Osteocyte (in vitro differentiated cells): ENCODE measurements at places on chromosomes 13 and 19. TPM values are rescaled to one million over a fixed set of nuclear protein-coding genes. Genes with fewer than 3 reads are reported as not detected.

GRCh38 chr13:28058866-28059613 is 41.3 kb downstream of the FLT3 start:
- H3K27me3 ChIP-seq = peaks cover 19% of the 10 kb centered on the region
- no peak overlapping the region for H3K27ac ChIP-seq
- DNase-seq = no peak
- no peaks in the 10 kb centered on the region for H3K36me3 ChIP-seq

DNA sequence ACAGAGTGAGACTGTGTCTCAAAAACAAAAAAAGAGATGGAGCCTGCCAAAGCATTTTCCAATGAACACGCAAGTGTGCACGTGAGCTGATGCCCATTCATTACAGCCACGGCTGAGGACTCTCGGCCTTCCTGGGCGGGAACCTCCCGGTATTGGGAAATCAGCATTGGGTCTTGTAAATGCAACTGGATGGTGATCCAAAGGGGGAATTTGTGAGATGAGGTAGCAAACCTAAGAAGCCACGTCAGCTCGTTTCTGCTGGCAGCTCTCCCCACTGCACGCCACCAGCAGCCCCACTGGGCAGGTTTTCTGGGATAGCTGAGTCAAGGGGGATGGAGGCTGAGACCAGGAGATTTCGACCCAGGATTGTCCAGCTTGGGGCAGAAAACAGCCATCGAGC is 11.5 kb downstream of the C13orf46 start:
- no peaks in the 10 kb centered on the region for H3K27me3 ChIP-seq
- H3K27ac ChIP-seq = no peak overlapping the region
- no peaks in the 10 kb centered on the region for H3K4me1 ChIP-seq
- H3K36me3 ChIP-seq = peaks cover 18% of the 10 kb centered on the region

DNA sequence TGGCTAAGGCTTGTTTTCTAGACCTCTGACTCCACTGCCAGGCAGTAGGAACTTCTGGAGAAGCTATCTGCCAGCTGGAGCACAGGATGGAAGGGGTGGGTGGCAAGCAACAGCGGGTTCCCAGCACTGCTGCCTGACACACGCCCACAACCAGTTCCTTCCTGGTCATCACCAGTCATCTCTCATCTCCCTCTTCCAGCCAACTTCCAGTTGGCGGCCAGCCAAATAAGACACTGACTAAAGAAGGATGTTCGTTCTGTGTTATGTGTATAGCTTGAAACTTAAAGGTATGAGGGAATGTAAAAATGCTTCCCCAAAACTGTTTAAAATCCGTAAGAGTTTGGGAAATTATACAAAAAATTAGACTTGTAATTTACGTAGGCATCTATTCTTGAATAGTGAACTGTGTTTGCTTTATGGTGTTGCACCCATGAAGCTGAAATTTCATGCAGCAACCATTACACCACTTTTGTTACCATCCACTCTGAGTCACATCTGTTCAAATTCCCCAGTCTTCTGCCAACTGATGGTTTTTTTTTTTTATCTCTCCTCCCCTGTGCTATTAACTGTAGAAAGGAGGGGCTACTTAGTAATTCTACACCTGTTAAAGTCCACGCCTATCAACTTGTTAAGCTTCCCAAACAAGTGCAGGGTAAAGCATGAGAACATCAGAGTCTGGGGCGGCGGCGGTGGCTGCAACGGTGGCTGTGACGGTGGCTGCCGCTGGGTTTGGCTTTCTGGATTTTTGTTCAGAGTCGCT is 86.2 kb upstream of the FRY start:
- H3K4me3 ChIP-seq = no peak overlapping the region
- no peaks in the 10 kb centered on the region for H3K36me3 ChIP-seq
- no peak overlapping the region for H3K27ac ChIP-seq
- H3K27me3 ChIP-seq = peaks cover 5% of the 10 kb centered on the region

DNA sequence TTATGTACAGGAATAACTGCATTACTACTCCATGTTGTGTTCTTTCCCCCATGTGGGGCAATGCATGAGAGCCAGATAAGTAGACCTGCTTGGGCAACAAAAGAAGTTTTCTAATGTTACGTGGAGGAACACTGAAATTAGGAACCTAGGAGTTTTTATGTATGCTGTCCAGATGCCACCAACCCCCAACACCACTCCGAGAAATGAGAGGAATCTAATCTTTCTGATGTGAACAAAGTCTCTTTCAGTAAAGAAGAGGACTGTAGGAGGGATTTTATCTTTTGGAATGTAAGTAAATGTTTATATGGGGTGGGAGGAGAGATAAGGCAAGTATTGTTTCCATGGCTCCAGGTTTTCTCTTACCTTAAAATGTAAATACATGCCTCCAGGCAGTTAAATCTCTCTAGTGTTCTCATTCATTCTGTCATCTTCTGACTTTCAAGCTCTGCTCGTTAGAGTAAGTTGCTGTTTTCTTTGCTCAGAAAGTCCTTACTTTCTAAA is 820.6 kb downstream of the PCDH17 start:
- no peaks in the 10 kb centered on the region for H3K36me3 ChIP-seq
- DNase-seq = no peak
- H3K4me3 ChIP-seq = no peak overlapping the region
- no peak overlapping the region for H3K27ac ChIP-seq
- H3K4me1 ChIP-seq = no peaks in the 10 kb centered on the region

DNA sequence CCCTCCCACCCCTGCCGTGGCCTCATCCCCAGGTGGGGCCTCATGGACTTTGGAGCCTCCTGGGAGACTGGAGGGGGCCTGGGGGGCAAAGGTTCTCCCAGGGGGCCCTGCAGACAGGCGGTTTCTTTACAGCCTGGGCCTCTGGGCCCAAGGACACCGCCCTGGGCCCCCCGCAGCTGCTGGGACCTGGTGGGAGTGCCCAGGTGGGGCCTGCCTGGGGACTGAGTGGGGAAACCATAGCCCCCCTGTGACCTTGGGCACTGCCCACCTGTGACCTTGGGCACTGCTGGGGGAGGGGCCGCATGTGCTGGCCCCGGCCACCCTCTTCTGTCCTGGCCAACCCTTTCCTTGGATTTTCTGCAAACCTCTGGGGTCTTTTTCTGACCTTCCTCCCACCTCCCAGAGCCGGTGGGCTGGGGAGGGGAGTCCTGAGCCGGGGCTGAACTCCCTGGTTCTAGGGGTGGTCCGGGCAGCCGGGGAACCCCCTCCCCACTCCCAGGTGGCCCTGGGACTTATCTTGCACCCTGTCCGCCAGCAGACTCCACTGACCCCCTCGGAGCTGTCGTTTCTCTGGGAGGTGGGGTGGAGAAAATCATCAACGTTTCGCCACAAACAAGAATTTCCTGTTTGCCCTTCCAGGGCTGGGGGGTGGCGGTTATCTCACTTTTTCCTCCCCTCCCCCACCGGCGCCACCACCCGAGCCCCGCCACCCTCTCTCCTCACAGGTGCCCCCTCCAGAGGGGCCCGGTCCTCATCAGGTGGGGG is 27.0 kb downstream of the ARID3A start:
- no peak overlapping the region for H3K4me3 ChIP-seq
- no peaks in the 10 kb centered on the region for H3K27me3 ChIP-seq
- DNase-seq = no peak
- no peaks in the 10 kb centered on the region for H3K36me3 ChIP-seq
- no peak overlapping the region for H3K27ac ChIP-seq
- peaks cover 28% of the 10 kb centered on the region for H3K4me1 ChIP-seq

DNA sequence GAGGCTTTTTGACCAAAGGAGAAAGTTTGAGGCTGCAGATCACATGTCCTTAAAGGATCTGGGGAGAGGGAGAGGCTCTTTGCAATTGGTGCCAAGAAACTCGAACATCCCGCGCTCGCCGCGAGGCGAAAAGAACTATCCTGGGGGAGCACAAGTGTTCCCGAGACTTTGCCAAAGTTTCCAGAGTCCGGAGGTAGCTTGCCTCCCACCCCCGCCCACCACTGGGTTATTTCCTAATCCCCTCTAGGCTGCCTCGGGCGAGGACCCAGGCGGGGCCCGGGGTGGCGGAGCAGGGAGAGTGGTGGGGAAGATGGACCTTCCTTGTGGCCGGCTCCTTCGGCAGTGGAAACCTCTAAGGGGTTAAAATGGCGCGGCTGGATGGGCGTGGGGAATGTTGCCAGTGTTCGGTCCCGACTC is 114.5 kb downstream of the KCNRG start:
- H3K4me1 ChIP-seq = peaks cover 49% of the 10 kb centered on the region
- H3K4me3 ChIP-seq = peak overlapping the region; percentile 77
- peak overlapping the region; percentile 66 for H3K27ac ChIP-seq
- DNase-seq = no peak
- H3K27me3 ChIP-seq = peaks cover 46% of the 10 kb centered on the region
- no peaks in the 10 kb centered on the region for H3K36me3 ChIP-seq

- H3K4me1 ChIP-seq = peaks cover 18% of the 10 kb centered on the region
- H3K36me3 ChIP-seq = no peaks in the 10 kb centered on the region
- H3K27me3 ChIP-seq = no peaks in the 10 kb centered on the region
- H3K27ac ChIP-seq = no peak overlapping the region
- no peak for DNase-seq
Measured at GRCh38 chr13:42361701-42362100, 89.7 kb downstream of the AKAP11 start.

GRCh38 chr19:30492586-30493270 is 120.5 kb downstream of the ZNF536 start:
- no peaks in the 10 kb centered on the region for H3K4me1 ChIP-seq
- H3K4me3 ChIP-seq = no peak overlapping the region
- no peak for DNase-seq
- H3K36me3 ChIP-seq = no peaks in the 10 kb centered on the region
- H3K27me3 ChIP-seq = no peaks in the 10 kb centered on the region
- H3K27ac ChIP-seq = no peak overlapping the region

GRCh38 chr19:55809381-55810058 is 22.3 kb downstream of the NLRP11 start:
- DNase-seq = peak; percentile 64
- H3K4me1 ChIP-seq = no peaks in the 10 kb centered on the region
- H3K4me3 ChIP-seq = no peak overlapping the region
- no peaks in the 10 kb centered on the region for H3K27me3 ChIP-seq
- H3K36me3 ChIP-seq = no peaks in the 10 kb centered on the region

DNA sequence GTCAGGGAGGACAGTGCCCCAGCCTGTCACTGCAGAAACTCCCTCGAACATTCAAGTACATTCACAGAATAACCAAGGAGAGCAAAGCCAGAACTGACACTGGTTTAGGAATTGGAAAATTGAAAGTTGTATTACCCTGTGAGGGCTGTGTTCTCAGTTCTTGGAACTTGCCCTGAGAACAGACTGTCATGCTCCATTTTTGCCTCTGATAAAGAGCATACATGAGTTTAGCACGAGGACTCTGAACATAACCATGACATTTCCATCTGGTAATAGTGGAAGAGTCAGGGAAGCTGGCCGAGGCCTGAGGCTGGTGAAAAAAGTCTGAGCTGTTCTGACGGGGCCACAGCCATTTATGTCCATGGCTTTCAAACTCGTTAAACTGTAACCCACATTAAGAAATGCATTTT is 15.2 kb upstream of the SLC25A30 start:
- H3K27ac ChIP-seq = no peak overlapping the region
- H3K36me3 ChIP-seq = no peaks in the 10 kb centered on the region
- H3K4me3 ChIP-seq = no peak overlapping the region
- peaks cover 2% of the 10 kb centered on the region for H3K4me1 ChIP-seq

GRCh38 chr13:28031896-28032288 is 43.4 kb upstream of the URAD start:
- no peak for DNase-seq
- H3K27ac ChIP-seq = no peak overlapping the region
- peaks cover 33% of the 10 kb centered on the region for H3K27me3 ChIP-seq
- H3K4me3 ChIP-seq = no peak overlapping the region
- H3K4me1 ChIP-seq = no peaks in the 10 kb centered on the region

DNA sequence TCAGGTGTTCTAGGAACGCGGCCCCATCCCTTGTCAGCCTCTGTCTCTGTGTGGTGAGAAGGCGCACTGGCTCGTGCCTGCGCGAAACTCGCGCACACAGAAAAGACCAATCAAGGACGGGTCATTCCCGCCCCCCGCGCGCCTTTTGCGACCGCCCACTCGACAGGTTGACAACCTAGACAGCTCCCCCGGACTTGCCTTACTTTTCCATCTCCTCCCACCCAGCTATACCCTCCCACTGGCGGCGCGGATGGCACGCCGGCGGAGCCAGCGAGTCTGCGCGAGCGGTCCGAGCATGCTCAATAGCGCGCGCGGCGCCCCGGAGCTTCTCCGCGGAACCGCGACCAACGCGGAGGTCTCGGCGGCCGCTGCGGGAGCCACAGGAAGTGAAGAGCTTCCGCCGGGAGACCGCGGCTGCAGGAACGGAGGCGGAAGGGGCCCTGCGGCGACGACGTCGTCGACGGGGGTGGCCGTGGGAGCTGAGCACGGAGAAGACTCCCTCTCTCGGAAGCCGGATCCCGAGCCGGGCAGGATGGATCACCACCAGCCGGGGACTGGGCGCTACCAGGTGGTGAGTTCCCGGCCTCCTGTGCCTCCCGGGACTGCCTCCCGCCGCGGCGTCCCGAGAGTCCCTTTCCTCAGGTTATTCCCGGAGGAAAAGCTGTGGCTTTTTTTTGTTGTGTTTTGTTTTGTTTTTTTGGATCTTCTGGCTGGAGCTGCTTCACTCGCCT is at the start of gene NDFIP2:
Gene NDFIP2, plus strand, starts transcription at position 202 of the 731 bp plus-strand sequence. Its CDS starts 49 bp downstream, at position 251.
- H3K36me3 ChIP-seq = no peaks in the 10 kb centered on the region
- DNase-seq = peak; percentile 95
- H3K4me1 ChIP-seq = peaks cover 32% of the 10 kb centered on the region

- peak overlapping the region; percentile 80 for H3K27ac ChIP-seq
- H3K27me3 ChIP-seq = no peaks in the 10 kb centered on the region
- peaks cover 39% of the 10 kb centered on the region for H3K4me1 ChIP-seq
- no peaks in the 10 kb centered on the region for H3K36me3 ChIP-seq
Measured at GRCh38 chr19:48810151-48810550, 678 bp downstream of the BCAT2 start.

GRCh38 chr13:27339299-27339698 is 68.7 kb downstream of the RASL11A start:
- peaks cover 41% of the 10 kb centered on the region for H3K27me3 ChIP-seq
- no peaks in the 10 kb centered on the region for H3K36me3 ChIP-seq
- no peak overlapping the region for H3K27ac ChIP-seq
- H3K4me3 ChIP-seq = no peak overlapping the region
- H3K4me1 ChIP-seq = no peaks in the 10 kb centered on the region
- DNase-seq = no peak

GRCh38 chr13:110559429-110559943 is 2.0 kb downstream of the RAB20 start:
- peak overlapping the region; percentile 96 for H3K4me3 ChIP-seq
- peak overlapping the region; percentile 47 for H3K27ac ChIP-seq
- H3K4me1 ChIP-seq = peaks cover 38% of the 10 kb centered on the region

The CILP2 gene
- 0.63 and 1.1 TPM in 2 replicates for total RNA-seq

The KASH5 gene
- not detected in 2 replicates for total RNA-seq

The PALM3 gene
- total RNA-seq = 0.30 and 0.63 TPM in 2 replicates

The TRIM13 gene
- total RNA-seq = 33.4 and 38.5 TPM in 2 replicates

The TUBB4A gene
- total RNA-seq = not detected in 2 replicates

The EVI5L gene
- total RNA-seq = 27.3 and 27.6 TPM in 2 replicates

The DENND1C gene
- total RNA-seq = not detected in 2 replicates

The PLIN5 gene
- not detected in 2 replicates for total RNA-seq

The INSL3 gene
- total RNA-seq = not detected in 2 replicates

The LRRC8E gene
- 3.3 and 3.5 TPM in 2 replicates for total RNA-seq

The TFPT gene
- 28.1 and 29.4 TPM in 2 replicates for total RNA-seq

The PLK5 gene
- 0.54 TPM in 1 of 2 replicates, not detected in the other for total RNA-seq

The RFPL4A gene
- total RNA-seq = not detected in 2 replicates

The AKT1S1 gene
- total RNA-seq = 59.7 and 61.2 TPM in 2 replicates

The CGB5 gene
- not detected in 2 replicates for total RNA-seq
